IPS DF 6.9 (cell line): ENCODE measurements at places on chromosomes 12 and 14.

DNA sequence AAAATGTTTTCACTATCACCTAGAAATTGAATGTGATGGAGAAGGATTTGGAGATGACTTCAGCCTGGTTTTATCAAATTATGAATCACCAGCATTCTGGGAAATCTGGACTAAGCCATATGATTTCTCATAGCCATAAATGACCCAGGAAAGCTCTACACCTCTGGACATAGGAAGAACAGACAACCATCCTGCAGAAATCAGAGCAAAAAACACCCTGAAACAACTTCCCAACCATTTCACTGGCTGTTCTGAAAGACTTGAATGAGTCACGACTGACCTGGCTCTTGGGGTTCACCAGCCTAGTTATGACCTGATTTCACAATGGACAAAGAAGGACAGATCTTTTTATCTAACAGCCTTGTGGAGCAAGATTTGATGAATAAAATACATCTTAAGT, 123.8 kb downstream of the KCNH5 start:
- no peaks in the 10 kb centered on the region for H3K4me1 ChIP-seq
- DNase-seq: no peak
- H3K27ac ChIP-seq: no peak overlapping the region

DNA sequence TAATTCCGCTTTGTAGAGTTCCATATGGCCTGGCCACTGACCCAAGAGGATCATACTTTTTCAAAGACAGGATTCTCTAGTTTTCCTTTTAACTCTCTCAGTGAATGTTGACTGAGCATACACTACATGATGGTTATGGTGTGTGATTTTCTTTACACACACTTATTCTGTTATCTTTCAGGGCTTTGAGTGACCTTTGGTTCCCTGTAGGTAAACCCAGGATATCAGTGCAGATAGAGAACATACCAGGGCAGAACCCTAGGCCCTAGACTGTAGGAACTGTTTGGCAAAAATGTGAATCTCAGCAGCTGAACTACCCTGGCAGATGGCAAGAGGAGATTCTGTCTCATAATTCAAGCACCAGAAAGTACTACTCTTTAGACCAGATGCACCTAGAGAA, 159.6 kb downstream of the KCNA5 start:
- H3K27ac ChIP-seq: no peak overlapping the region
- no peaks in the 10 kb centered on the region for H3K27me3 ChIP-seq
- DNase-seq: no peak
- no peaks in the 10 kb centered on the region for H3K36me3 ChIP-seq
- no peak overlapping the region for H3K4me3 ChIP-seq
- peaks cover 2% of the 10 kb centered on the region; the same call in 1 of the 2 replicates for H3K4me1 ChIP-seq

GRCh38 chr12:12400793-12401192, 43.9 kb downstream of the BORCS5 start:
- peaks cover 3% of the 10 kb centered on the region; the same call in 1 of the 2 replicates for H3K4me1 ChIP-seq
- H3K36me3 ChIP-seq: no peaks in the 10 kb centered on the region
- no peaks in the 10 kb centered on the region for H3K27me3 ChIP-seq
- no peak for DNase-seq
- H3K4me3 ChIP-seq: no peak overlapping the region

DNA sequence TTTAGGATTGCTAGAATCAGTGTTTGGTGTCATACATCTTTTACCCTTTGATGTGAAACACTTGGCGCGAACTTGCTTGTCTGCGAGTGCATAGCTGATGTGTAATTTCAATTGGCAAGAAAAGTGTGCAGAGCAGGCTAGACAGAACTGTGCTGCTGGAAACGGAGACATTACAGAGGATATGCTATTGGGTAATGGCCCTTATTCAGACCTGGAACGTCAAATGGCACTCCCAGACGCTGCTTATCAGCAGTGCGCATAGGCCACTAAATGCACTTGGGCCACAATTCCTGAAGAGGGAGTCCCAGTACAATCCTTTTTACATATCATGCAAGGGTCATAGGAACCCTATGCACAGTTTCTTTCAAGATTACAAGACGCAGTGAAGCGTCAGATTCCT, 15.7 kb upstream of the SLC10A1 start:
- H3K27me3 ChIP-seq: no peaks in the 10 kb centered on the region
- DNase-seq: no peak
- H3K27ac ChIP-seq: no peak overlapping the region
- H3K36me3 ChIP-seq: no peaks in the 10 kb centered on the region
- H3K4me1 ChIP-seq: no peaks in the 10 kb centered on the region; the same call in 1 of the 2 replicates
- H3K4me3 ChIP-seq: no peak overlapping the region

DNA sequence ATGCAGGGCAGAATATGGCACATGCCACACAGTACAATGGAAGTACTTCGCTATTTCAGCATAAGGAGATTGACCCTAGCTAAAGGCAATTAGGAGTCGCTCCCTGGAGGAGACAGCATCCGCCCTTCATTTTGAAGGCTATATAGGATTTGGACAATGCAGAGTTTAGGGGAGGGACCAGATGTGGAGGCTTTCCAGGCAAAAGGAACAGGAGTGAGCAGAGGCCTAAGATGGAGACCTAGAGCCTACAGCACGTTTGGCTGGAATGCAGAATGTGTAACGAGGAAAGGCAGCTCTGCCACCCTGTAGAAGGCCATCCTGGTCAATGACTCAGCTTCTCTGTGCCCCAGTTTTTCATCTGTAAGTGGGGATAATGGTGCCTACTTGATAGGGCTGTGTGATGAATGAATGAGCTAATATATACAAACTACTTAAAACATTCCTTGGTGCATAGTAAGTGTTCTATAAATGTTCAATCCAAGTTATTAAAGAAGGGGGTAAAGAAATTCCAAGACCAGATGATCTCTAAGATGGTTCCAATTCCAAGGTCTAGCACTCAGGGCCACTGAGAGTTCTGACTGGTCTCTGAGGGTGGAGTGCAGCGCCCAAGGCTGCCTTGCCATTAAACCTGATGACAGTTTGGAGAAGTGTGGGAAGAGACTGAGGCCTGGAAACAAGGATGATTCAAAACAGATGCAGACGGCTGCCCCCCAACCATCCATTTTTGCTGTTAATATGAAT, 54.3 kb upstream of the FRMD6 start:
- H3K36me3 ChIP-seq: no peaks in the 10 kb centered on the region
- H3K27ac ChIP-seq: no peak overlapping the region
- DNase-seq: no peak
- H3K27me3 ChIP-seq: no peaks in the 10 kb centered on the region
- H3K4me3 ChIP-seq: no peak overlapping the region

GRCh38 chr12:116614194-116614915, 55.2 kb downstream of the MAP1LC3B2 start:
- H3K27me3 ChIP-seq: no peaks in the 10 kb centered on the region
- no peak overlapping the region for H3K27ac ChIP-seq
- DNase-seq: no peak
